Activated CD4-positive, alpha-beta T cell treated with anti-CD3 and anti-CD28 coated beads for 36 hours (primary cell): ENCODE measurements at places on chromosomes 5 and 9. TPM values are rescaled to one million over a fixed set of nuclear protein-coding genes. Genes with fewer than 3 reads are reported as not detected.

DNA sequence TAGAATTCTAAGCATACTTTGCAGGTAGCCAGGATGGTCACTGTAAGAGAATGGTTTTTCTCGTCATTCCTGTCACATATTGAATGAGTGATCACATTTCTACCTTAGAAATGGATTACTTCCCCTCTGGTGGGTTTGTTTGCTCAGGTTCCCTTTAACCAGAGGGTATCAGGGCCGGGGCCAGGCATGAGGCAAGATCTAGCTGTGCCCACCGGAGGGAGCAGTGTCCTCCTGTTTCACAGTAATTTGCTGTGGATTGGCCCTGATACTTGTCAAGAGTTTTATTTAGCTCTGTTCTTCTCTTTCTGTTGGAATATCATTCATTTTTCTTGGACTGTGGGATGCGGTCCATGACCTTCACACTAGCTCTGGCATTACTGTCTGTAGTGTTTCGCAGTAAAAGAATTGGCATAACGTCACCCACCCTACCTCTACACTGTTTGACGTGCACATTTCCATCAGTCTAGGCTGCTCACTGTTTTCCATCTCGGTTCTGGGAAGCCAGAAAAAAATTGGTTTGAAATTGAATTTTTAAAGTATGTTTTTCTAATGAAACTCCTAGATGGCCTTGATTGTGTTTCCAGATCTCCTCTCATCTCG lies 42.4 kb upstream of the ZBED3 start:
- no peaks in the 10 kb centered on the region for H3K27me3 ChIP-seq
- no peaks in the 10 kb centered on the region for H3K36me3 ChIP-seq

- H3K4me3 ChIP-seq: no peak overlapping the region
- no peaks in the 10 kb centered on the region for H3K27me3 ChIP-seq
- H3K4me1 ChIP-seq: peaks cover 16% of the 10 kb centered on the region
- no peak overlapping the region for H3K27ac ChIP-seq
Observed at GRCh38 chr9:19231126-19231903, 822 bp downstream of the DENND4C start.

- peak; percentile 42 for DNase-seq
- no peaks in the 10 kb centered on the region for H3K36me3 ChIP-seq
- peaks cover 2% of the 10 kb centered on the region for H3K27me3 ChIP-seq
- H3K4me1 ChIP-seq: peaks cover 18% of the 10 kb centered on the region
- no peak overlapping the region for H3K27ac ChIP-seq
Observed at GRCh38 chr5:149036168-149036567, 26.7 kb downstream of the SH3TC2 start.

- H3K27ac ChIP-seq: no peak overlapping the region
- no peaks in the 10 kb centered on the region for H3K27me3 ChIP-seq
- no peaks in the 10 kb centered on the region for H3K4me1 ChIP-seq
- no peaks in the 10 kb centered on the region for H3K36me3 ChIP-seq
- no peak for DNase-seq
Observed at GRCh38 chr5:178462076-178462475, 128.1 kb downstream of the COL23A1 start.

GRCh38 chr5:4145511-4145910 lies 549.9 kb downstream of the IRX1 start:
- DNase-seq: no peak
- H3K36me3 ChIP-seq: no peaks in the 10 kb centered on the region
- no peak overlapping the region for H3K4me3 ChIP-seq

GRCh38 chr5:142197098-142197497 lies 88.5 kb downstream of the NDFIP1 start:
- no peak overlapping the region for H3K4me3 ChIP-seq
- no peaks in the 10 kb centered on the region for H3K36me3 ChIP-seq
- no peak for DNase-seq
- H3K4me1 ChIP-seq: no peaks in the 10 kb centered on the region
- H3K27me3 ChIP-seq: no peaks in the 10 kb centered on the region
- no peak overlapping the region for H3K27ac ChIP-seq

DNA sequence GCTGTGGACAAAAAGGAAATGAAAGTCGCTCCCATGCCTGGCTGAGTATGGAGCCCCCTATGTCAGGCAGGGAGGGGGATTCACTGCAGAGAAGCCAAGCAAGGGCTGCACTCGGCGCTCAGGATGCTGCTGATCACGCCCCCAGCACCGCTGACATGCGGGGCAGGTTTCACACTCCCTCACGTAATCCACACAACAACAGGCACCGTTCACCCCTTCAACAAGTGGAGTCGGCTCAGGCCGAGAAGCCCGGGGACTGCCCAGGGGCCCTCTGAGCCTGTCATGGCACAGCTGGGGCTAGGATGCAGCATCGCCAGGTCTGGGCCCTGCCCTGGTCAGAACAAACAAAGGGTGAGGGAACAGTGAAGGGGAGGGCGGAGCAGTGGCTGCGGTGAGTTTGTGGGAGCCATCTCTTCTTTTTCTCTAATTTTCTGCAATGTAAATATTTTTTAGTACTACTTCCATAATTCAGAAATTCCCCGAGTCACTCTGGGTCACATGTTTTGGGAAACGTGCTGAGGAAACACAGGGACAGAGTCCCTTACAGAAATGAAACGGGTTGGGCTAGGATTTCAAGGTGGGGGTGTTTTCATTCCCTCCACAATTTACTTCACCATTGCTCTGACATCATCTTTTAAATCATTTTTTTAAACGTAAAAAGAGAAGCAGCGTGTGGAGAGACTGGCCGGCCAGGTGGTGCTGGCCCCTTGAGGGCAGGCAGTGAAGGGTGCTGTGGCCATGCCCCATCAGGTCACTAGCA lies 49.8 kb downstream of the PRRT1B start:
- no peak for DNase-seq
- H3K4me1 ChIP-seq: peaks cover 15% of the 10 kb centered on the region
- peaks cover 12% of the 10 kb centered on the region for H3K36me3 ChIP-seq
- no peak overlapping the region for H3K4me3 ChIP-seq
- H3K27ac ChIP-seq: peak overlapping the region; percentile 47

DNA sequence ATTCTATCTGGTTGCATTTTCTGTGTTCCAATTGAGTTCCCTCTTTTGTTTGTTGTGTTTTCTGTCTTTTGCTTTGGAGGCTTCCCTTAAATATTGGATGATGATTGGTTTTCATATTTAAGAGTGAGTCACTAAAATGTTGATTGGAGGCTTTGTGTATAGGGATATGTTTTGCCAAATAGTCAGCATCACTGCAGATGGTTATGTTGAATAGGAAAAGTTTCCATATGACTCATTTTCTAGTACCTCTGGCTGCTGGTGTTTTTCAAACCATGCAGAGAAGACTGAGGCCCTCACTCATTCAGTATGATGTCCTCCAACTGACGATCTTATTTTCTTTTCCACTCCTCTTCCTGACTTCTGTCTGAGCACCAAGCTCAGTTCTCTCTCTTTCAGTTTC lies 1290.0 kb downstream of the EFNA5 start:
- no peak overlapping the region for H3K27ac ChIP-seq
- DNase-seq: no peak
- H3K4me1 ChIP-seq: no peaks in the 10 kb centered on the region
- H3K4me3 ChIP-seq: no peak overlapping the region

DNA sequence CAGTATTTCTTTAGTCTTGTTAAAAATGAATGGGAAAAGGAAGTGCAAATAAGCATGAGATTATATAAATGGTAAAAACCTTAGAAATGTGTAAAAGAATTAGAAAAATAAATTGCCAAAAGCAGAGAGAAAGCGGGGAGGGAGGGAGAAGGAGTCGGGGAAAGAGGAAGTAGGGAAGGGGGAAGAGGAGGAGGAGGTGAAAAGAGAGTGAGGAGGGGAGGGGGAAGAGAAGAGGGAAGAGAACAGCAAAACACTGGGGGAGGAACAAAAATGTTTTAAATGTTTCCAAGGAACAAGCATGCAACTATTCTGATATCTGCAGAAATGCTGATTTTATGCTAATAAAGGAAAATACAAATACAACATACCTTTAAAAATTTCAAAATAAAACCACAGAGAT lies 317.5 kb downstream of the PIK3R1 start:
- no peak overlapping the region for H3K4me3 ChIP-seq
- no peak for DNase-seq
- no peaks in the 10 kb centered on the region for H3K4me1 ChIP-seq
- peaks cover 16% of the 10 kb centered on the region for H3K27me3 ChIP-seq
- no peak overlapping the region for H3K27ac ChIP-seq
- H3K36me3 ChIP-seq: no peaks in the 10 kb centered on the region

DNA sequence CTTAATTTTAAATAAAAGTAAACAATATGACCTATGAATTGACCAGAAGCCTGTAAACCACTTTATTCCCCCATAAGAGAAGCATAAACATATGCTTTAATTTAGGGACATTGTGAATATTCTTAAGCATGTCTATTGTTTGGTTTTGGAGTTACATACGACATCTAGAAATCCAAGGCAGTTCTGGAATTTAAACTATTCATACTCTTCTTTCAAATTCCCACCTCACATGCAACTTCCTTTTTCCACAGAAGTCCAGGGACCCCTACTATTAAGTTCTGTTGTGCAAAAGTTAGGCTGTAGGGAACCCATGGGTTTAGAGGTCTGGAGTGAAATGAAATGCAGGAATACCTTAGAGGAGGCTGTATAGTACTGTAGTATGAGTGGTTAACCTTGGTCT lies 2.1 kb downstream of the RIC1 start:
- H3K27ac ChIP-seq: no peak overlapping the region
- no peak for DNase-seq
- H3K36me3 ChIP-seq: peaks cover 20% of the 10 kb centered on the region
- H3K4me1 ChIP-seq: peaks cover 52% of the 10 kb centered on the region
- H3K4me3 ChIP-seq: no peak overlapping the region
- H3K27me3 ChIP-seq: no peaks in the 10 kb centered on the region

DNA sequence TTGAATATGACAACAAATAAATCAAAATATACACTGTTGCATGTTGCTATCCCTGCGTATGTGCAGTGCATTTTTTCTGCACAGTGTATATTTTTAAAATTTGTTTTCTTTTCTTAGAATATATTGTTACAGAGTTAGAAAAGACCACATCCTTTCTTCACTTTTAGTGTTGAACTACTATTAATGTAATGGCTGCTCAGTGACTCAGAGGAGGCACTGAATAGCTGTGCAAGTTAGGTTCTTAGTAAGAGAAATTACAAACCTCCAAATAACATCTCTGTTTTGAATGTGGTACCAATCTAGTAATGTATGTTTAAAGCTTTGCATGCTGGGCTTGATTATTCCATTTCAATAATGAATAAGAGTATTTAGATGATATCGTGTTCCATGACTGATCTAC lies 208.9 kb upstream of the PRR16 start:
- no peaks in the 10 kb centered on the region for H3K27me3 ChIP-seq
- H3K4me3 ChIP-seq: no peak overlapping the region
- H3K4me1 ChIP-seq: no peaks in the 10 kb centered on the region
- H3K27ac ChIP-seq: no peak overlapping the region
- no peaks in the 10 kb centered on the region for H3K36me3 ChIP-seq

DNA sequence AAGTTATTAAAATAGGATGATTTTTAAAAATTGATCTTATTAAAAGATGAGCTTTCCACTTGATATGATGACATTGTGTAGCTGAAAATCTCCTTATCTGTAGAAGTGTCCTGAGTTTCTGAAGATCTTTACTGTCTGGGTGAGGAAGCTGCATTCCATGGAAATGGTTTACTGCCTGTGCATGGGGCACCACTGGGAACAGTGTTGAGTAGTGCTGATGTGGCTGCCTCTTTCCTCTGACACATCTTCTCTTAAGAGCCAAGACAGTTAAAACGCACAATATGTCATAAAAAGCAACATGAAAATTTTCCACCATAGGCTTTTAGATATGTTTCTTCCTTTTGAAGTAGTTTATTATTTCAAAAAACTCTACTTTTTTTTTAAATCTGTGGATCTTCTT lies 24.6 kb downstream of the SECISBP2 start:
- H3K4me3 ChIP-seq: no peak overlapping the region
- peaks cover 74% of the 10 kb centered on the region for H3K36me3 ChIP-seq
- no peak for DNase-seq

- no peaks in the 10 kb centered on the region for H3K27me3 ChIP-seq
- H3K27ac ChIP-seq: no peak overlapping the region
- no peak overlapping the region for H3K4me3 ChIP-seq
Observed at GRCh38 chr5:14908172-14908571, 36.6 kb upstream of the ANKH start.

- H3K4me1 ChIP-seq: peaks cover 23% of the 10 kb centered on the region
- H3K36me3 ChIP-seq: no peaks in the 10 kb centered on the region
- H3K27ac ChIP-seq: no peak overlapping the region
- DNase-seq: no peak
- no peaks in the 10 kb centered on the region for H3K27me3 ChIP-seq
Observed at GRCh38 chr9:127991017-127991756, 10.4 kb upstream of the EEIG1 start.

DNA sequence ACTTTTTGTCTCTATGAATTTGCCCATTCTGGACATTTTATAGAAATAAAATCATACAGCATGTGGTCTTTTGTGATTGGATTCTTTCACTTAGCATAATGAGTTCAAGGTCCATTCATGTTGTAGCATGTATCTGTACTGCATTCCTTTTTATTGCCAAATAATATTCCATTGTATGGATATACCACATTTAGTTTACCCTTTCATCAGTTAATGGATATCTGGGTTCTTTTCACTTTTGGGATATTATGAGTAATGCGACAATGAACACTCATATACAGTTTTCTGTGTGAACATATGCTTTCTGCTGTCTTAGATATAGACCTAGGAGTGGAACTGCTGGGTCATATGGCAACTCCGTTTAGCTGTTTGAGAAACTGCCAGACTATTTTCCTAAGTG lies 41.3 kb upstream of the MAST4 start:
- no peak for DNase-seq
- no peak overlapping the region for H3K4me3 ChIP-seq
- H3K27me3 ChIP-seq: peaks cover 18% of the 10 kb centered on the region

DNA sequence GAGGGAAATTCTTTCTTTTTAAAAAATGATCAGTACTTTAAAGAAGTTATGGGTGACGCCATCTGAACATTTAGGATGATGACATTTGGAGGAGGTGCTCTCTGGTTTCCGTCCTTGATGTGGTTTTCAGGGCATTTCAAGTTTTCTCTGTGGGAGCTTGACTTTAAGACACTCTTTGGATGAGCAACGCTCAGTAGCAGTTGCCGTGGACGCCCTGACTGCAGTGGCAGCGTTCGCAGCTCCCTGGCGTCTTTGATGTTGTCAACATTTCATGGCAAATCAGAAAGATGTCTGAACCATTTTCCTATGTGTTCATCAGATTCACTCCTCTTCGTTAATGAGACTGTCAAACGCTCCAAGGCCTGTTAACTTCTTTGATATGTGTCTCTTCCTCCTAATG lies 86.1 kb downstream of the ZNF354C start:
- H3K4me3 ChIP-seq: no peak overlapping the region
- no peaks in the 10 kb centered on the region for H3K36me3 ChIP-seq

IL4 gene
- 0.77 TPM for total RNA-seq

GABRP gene
- not detected for total RNA-seq

PCDHGB3 gene
- total RNA-seq: not detected

TAF1L gene
- total RNA-seq: 0.02 TPM
